ENCODE measurements at places on chromosomes 7 and 10. TPM values are rescaled to one million over a fixed set of nuclear protein-coding genes. Genes with fewer than 3 reads are reported as not detected.

The RET gene
- 0.24 TPM for total RNA-seq

The TMEM184A gene
- not detected for total RNA-seq

The MEIG1 gene
- total RNA-seq, result 1.2 TPM

DNA sequence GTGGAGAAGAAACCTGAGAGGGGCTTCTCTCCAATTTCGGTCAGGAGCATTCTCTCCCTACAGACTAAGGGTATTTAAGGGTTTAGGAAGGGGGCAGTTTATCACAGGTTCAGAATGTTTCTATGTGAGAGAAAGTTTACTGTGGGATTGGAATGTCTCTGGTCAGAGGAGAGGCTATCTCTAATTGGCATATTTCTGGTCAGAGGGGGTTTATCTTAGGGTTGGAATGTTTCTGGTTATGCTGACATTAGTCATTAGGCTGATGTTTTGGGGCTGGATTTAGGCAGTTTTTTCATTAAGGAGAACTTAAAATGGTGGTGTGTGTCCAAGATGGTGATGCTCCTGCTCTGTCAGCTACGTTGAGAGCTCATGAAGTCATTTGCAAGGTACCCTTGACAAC lies 758.0 kb downstream of the TYW1 start:
- DNase-seq, result no peak
- H3K36me3 ChIP-seq, result no peaks in the 10 kb centered on the region
- H3K27ac ChIP-seq, result no peak overlapping the region
- no peak overlapping the region for H3K4me3 ChIP-seq
- no peaks in the 10 kb centered on the region for H3K27me3 ChIP-seq

DNA sequence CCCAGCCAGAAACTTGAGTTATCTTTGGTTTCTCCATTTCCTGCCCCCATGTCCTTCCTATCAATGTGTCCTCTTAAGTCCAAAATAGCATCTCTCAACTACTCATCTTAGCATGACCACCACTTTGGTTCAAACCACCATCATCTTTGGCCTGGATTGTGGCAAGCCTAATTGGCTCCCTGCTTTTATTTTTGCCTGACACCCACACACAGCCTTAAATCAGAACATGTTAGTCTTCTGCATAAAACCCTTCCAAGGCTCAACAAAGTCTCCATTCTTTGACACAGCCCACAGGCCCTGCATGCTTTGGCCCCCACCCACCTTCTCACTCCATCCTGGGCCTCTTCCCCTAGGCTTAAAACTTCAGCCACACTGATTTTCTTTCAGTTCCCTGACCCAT lies 2.0 kb upstream of the TSPAN14 start:
- DNase-seq, result no peak
- H3K36me3 ChIP-seq, result no peaks in the 10 kb centered on the region
- no peak overlapping the region for H3K27ac ChIP-seq
- H3K4me1 ChIP-seq, result peaks cover 19% of the 10 kb centered on the region
- no peaks in the 10 kb centered on the region for H3K27me3 ChIP-seq

- H3K4me3 ChIP-seq, result no peak overlapping the region
- DNase-seq, result no peak
- no peaks in the 10 kb centered on the region for H3K4me1 ChIP-seq
- H3K27me3 ChIP-seq, result no peaks in the 10 kb centered on the region
Observed at GRCh38 chr10:71048971-71049615, 160.7 kb upstream of the PCBD1 start.

DNA sequence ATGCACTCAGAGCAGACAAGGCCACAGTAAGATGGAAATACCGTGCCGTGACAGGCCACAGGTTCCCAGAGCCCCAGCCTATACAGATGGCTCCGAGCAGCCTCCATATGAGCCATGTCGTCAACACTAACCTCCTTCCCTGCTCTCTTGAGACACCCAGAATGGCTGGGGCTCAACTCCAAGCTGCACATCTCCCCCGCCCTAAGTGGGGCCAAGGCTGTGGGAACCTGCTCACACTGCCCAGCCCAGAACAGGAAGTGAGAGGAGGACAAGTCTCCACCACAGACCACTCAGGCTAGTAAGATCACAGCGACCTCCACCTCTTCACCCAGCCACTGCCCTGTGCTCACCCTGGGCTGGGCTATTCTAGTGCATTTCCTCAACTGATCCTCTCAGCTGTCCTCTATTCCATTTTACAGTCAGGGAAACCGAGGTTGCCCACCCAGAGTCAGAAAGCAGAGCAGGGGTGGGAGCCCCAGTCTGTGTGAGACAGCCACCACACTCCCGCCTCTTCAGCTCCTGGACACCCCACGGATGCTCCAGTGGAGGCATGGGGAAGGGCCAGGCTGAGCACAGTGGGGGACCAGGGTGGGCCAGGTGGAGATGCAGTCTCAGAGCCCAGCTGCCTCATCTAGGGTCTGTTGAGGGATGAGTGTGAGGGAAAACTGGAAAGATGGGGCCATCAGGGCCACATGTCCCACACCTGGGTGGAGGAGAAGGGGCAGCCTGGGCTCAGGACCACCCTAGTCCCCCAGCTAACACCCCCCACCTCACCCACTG lies 11.6 kb downstream of the GRID1 start:
- H3K27ac ChIP-seq, result no peak overlapping the region
- no peak overlapping the region for H3K4me3 ChIP-seq
- no peaks in the 10 kb centered on the region for H3K36me3 ChIP-seq
- no peaks in the 10 kb centered on the region for H3K4me1 ChIP-seq
- H3K27me3 ChIP-seq, result no peaks in the 10 kb centered on the region
- DNase-seq, result peak; percentile 7

DNA sequence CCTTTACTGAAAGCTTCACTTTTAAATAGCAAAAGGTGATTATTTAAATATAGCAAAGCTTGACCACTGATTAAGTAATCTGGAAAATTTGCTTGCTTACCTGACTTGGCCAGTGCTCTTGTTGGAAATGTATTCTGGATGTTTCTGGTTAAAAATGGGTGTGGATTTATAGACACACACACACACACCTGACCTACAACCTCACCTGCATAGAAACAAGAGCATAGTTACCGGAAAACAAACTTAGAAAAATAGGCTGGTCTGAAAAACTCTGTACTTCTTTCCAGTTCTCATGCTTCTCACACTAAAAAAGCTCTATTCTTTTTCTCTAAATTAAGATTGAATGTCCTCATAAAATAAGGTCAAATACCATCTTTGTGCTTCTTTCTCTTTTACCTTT lies at the start of gene AGR3:
Gene AGR3, minus strand, starts transcription at position 140 of the 400 bp plus-strand sequence. CDS start 3,365 bp downstream, outside the sequence.
- no peaks in the 10 kb centered on the region for H3K27me3 ChIP-seq
- DNase-seq, result no peak
- no peaks in the 10 kb centered on the region for H3K36me3 ChIP-seq

DNA sequence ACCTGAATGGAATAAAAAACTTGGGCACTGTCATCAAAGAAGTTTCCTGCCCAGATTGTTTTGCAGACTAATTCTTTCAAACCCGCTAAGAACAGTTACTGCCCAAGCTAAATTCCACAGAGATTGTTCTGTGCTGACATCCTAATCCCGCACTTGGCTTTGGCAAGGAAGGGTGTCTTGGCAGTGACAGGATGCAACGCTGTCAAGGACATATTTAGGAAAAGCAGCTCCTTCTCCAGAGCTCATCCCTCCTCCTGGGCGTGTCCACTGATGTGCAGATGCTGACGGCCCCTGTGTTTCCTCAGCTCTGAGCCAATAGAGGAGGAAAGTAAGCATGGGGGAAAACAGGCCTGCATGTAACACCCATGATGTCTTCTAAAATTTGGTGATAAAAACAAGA lies 74.2 kb downstream of the EEPD1 start:
- no peaks in the 10 kb centered on the region for H3K27me3 ChIP-seq
- no peak overlapping the region for H3K27ac ChIP-seq
- no peaks in the 10 kb centered on the region for H3K36me3 ChIP-seq
- H3K4me3 ChIP-seq, result no peak overlapping the region

The SHTN1 gene
- 0.28 TPM for total RNA-seq

The GRM3 gene
- total RNA-seq, result not detected

DNA sequence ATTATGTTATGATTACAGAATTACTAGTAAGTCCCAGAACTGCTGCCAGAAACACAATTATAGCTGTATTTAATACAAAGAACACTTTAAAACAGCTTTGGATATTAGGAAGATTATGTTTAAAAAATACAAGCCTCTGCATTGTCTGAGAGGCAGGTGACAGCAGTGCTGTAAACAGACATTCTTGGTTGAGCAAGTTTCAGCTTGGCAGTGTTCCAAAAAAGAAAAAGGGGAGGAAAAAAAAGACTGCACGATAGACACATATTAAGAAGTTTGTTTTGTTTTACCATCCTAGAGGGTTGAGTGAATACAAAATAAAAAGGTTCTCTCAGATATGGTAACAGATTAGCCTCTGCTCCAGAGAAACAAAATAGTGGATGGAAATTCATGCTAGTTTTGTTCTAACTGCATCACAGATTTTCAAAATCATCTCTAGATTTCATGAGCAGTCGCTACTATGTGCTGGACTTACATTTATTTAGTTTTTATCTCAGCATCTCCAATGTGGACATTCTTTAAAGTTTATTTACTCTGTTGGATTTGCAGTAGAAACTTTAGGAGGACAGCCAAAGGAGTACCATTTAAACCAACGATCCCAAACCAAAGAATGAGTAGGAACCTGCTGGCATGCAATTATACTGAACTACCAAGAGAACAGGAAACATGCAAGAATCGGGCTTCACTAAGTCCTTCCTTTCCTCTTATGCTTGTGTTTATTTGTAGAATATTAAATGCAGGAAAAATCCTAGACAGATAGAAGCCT lies 9.0 kb downstream of the FAM204A start:
- no peak overlapping the region for H3K27ac ChIP-seq
- no peak overlapping the region for H3K4me3 ChIP-seq
- peaks cover 32% of the 10 kb centered on the region for H3K36me3 ChIP-seq
- no peak for DNase-seq

The FOXL3 gene
- total RNA-seq, result not detected

GRCh38 chr10:74418285-74418872 lies 267.4 kb downstream of the ADK start:
- no peaks in the 10 kb centered on the region for H3K36me3 ChIP-seq
- no peak for DNase-seq
- peak overlapping the region; percentile 7 for H3K27ac ChIP-seq
- H3K4me1 ChIP-seq, result no peaks in the 10 kb centered on the region

- no peaks in the 10 kb centered on the region for H3K36me3 ChIP-seq
- peak overlapping the region; percentile 56 for H3K27ac ChIP-seq
- no peak for DNase-seq
- peaks cover 23% of the 10 kb centered on the region for H3K4me1 ChIP-seq
Observed at GRCh38 chr7:25855854-25856782, 295.9 kb upstream of the NFE2L3 start.

The C10orf62 gene
- total RNA-seq, result not detected

GRCh38 chr10:71621231-71622153 lies 98.1 kb downstream of the C10orf105 start:
- no peaks in the 10 kb centered on the region for H3K36me3 ChIP-seq
- H3K4me1 ChIP-seq, result no peaks in the 10 kb centered on the region
- no peak overlapping the region for H3K27ac ChIP-seq
- H3K4me3 ChIP-seq, result no peak overlapping the region

DNA sequence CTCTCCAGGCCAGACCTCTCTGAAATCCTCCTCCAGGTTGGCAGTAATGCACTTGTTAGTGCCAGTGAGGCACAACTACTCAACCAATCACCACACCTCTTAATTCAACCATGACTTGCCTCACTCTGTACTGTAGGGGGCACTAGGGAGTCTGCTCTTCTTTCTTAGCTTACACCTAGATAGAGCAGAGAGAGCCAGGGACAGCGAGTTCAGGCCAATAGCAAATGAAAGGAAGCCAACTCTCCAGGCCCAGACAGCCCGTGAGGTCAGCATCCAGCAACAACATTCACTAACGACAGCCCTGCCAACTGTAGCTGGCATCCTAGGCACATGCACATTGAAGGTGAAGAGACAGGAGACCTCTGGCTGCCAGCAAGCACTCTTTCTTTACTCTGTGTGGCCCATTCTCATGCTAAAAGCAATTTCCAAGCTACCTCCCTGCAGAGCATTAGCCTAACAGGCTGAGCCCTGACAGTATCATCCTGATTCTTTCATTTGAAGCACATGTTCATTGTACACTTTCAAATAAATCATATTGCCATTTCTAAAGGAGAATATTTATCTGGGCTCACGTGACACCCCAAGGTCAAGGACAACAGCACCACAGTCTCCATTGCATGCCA lies 136.3 kb downstream of the DPY19L1 start:
- no peak for DNase-seq
- no peak overlapping the region for H3K27ac ChIP-seq
- no peaks in the 10 kb centered on the region for H3K4me1 ChIP-seq
- H3K36me3 ChIP-seq, result no peaks in the 10 kb centered on the region

- DNase-seq, result no peak
- H3K36me3 ChIP-seq, result no peaks in the 10 kb centered on the region
- peaks cover 21% of the 10 kb centered on the region for H3K4me1 ChIP-seq
- H3K4me3 ChIP-seq, result no peak overlapping the region
- H3K27ac ChIP-seq, result no peak overlapping the region
- H3K27me3 ChIP-seq, result no peaks in the 10 kb centered on the region
Observed at GRCh38 chr10:50396491-50397311, 145.4 kb upstream of the ASAH2 start.

DNA sequence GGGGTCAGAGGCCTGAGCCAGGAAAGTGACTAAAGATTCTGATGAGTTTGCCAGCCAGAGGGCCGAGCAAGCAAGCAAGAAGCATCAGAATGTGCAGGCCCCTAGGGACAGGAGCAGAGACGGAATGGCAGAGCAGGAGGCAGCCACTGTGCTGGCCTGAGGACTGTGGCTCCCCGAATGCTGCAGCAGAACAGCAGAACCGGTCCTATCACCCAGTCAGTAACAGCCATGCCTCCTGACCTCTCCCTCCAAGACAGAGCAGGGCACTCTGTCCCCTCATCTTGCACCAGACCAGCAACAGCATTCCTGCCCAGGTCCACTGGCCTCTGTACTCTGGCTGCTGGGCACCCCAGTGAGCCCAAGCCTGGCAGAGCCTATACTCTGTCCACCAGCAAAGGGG lies 85.9 kb downstream of the ARHGAP22 start:
- H3K27me3 ChIP-seq, result no peaks in the 10 kb centered on the region
- no peaks in the 10 kb centered on the region for H3K4me1 ChIP-seq
- H3K4me3 ChIP-seq, result no peak overlapping the region
- no peak overlapping the region for H3K27ac ChIP-seq
- no peaks in the 10 kb centered on the region for H3K36me3 ChIP-seq

GRCh38 chr7:105613611-105614330 lies 32.5 kb upstream of the EFCAB10 start:
- DNase-seq, result no peak
- H3K4me1 ChIP-seq, result no peaks in the 10 kb centered on the region
- no peak overlapping the region for H3K4me3 ChIP-seq
- peaks cover 15% of the 10 kb centered on the region for H3K36me3 ChIP-seq
- H3K27ac ChIP-seq, result no peak overlapping the region

The PDE6C gene
- total RNA-seq, result not detected

DNA sequence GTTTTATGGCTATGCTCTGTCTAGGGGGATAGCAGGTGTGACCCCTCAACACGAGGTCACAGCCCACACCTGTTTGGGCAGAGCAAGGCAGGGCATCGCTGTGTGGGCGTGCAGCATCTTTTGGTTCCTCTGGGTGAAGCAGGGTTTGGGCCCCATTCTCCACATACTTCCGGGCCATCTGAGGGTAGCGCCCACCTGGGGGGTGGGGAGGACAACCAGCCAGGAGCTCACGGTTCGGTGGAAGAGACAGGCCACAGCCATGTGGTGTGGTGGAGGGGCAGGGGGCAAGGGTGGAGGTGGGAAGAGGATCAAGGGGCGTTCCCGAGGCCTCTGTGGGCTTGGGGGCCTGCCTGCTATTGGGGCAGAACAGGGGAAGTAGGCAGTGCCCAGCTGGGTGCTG lies 2.4 kb downstream of the SH2B2 start:
- no peak for DNase-seq
- H3K36me3 ChIP-seq, result no peaks in the 10 kb centered on the region
- no peak overlapping the region for H3K27ac ChIP-seq
